ENCODE measurements at places on chromosomes 12 and 14.

GRCh38 chr12:121718653-121719239 is 6.2 kb downstream of the TMEM120B start:
- DNase-seq, result no peak

DNA sequence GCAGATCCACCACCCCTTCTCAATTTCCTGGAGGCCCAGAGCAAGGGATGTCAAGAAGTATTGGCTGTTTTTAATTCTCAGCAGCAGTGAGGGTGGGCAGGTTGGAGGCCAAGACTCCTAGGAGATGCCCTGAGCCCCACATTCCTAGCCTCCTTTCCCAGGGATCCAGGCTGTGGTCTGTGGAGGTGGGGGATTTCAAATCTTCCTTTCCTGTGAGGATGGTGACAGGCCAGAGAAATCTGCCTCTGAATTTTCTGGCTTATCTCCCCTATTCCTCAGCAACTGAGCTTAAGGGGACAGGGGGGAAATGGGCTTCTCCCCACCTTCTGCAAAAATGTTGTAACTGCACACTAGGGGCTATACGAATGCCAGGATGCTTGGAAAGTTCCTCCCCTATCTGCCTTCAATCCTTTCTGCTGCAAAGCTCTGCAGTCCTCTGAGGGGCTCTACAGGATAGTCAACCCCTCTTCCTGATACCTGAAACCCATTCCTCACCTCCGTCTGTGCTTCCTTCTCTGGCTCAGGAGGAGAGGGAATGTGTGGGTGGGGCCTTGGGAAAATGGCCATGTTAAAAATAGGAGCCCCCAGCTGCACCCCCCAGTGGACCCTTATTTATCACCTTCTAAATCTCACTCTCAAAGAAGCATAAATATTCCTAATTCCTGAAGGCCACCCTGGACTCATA is 6.6 kb downstream of the GPR84 start:
- DNase-seq, result no peak

DNA sequence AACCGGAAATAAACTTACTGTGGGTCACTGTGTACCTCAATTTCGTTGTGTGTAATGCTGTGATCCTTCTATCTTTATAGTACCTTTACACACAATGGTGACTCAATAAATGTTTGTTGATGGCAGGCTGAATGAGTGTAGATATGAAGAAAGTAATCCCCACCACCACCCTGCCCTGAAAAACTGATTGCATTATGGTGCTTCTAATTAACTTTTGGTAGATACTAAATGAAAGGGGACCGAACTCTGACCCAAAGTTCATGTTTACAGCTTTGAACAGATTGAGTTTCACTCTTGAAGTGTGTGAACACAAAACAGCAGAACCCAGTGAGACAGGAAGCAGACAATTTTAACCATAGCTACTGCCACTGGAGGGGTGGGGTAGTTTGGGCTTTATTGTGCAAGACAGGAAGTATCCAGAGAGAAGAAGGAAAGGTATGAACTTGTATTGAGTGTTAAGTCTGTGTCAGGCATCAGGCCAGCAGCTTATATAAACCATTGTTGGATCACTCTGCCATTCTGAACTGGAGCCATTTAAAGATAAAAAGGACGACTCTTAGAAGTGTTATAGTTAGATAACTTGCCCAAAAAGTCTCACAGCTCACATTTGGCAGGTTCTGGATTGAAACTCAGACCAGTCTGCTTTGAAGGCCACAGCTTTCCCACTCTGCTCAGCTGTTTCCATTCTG is 197.0 kb upstream of the AMIGO2 start:
- DNase-seq, result no peak

- no peak for DNase-seq
Measured at GRCh38 chr14:20711685-20712084, 23.1 kb downstream of the ANG start.

DNA sequence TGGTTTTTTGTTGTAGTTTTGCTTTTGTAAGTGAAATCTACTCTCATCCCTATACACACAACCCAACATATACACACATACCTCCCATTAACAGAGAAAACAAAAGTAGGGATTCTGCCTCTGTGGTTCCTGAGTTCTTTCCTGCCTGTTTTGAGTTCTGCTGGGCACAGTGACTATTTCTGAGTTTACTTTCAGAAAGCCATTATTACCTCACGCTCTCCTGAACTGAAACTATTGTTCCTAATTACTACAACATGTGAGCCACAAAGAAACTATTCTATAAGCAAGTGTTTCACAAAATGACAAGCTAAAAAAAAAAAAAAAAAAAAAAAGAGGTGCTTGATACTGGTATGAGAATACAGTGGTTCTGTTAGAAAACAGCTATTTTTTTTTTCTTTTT is 110.9 kb downstream of the ALG10B start:
- no peak for DNase-seq

GRCh38 chr14:103136388-103137271 is 13.4 kb downstream of the TNFAIP2 start:
- DNase-seq, result no peak

GRCh38 chr12:84218406-84218805 is 694.2 kb downstream of the SLC6A15 start:
- no peak for DNase-seq

DNA sequence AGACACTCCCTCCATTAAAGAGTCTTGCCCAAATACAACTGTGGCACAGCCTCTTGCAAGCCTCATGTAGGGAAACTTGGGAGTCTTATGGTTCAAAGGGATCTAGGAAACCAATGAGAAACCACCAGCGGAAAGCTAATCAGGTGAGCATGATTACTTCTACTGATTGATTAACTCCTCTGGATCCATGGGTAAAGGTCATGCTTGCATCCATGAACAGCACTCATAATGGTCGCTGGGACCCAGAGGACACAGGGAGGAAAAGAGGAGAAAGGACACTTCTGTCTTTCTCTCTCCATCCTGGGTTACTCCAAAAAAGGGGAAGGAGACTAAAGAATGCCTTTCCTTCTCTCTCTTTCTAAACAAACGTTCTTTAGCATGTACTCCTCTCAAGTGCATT is 1397.2 kb downstream of the LRFN5 start:
- no peak for DNase-seq

- no peak for DNase-seq
Measured at GRCh38 chr14:22843123-22843925, 6.9 kb downstream of the MMP14 start.

- peak; percentile 62 for DNase-seq
Measured at GRCh38 chr12:17928708-17929366, 161.2 kb downstream of the RERGL start.

DNA sequence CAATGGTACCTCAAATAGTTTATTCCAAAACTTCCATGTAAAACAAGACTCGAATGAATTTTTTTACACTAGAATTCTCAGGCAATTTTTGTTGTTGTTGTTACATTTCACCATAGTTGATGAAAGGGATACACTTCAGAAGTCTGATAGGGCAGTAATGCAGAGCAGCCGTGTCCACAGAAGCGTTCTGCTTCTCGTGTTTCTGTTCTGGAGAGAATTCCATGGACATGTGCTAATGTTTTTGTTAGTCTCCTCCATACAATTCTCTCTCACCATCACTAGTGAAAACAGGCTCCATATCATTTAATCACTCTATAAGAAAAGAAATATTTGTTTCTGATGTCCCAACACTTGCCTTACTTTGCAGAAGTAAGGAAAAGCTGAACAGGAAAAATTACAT is 606.1 kb downstream of the SLC16A7 start:
- DNase-seq, result no peak

GRCh38 chr12:89880690-89881350 is 172.2 kb upstream of the ATP2B1 start:
- no peak for DNase-seq

GRCh38 chr14:53764846-53765245 is 191.8 kb downstream of the BMP4 start:
- DNase-seq, result no peak

DNA sequence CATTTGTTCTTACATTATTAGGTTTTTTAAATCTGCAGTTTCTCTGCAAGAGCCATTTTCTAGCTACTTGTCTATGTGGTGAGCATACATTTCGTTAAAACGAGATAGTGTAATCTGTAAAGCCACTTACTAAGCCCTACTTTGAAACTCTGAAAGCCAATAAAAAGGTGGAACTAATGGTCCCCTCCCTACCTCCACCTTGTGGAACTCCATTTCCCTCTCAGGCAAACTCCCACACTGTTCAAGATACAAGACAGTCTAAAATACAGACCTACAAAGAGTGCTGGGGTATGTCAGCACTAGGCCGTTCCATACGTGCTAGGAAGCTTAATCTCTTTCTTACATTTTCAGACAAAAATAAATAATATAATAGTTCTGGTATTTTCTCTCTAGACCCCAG is 74.1 kb downstream of the DUSP6 start:
- DNase-seq, result no peak

DNA sequence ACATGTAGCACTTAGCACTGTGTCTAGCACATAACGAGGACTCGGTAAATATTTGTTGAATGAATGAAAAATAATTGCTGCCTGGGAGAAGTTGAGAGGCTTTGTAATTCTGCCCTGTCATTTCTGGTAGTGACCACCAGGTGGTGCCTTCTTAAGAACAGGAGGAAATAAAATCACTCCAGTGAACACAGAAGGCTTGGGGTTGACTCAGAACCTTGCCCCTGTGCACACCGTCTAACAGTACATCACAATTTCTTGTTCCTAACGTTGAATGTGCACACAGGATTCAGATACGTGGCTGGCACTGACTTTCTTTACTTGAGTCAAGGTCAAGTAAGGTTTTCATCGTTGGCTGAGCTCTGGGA is 91.8 kb downstream of the RGS6 start:
- DNase-seq, result no peak

GRCh38 chr14:61510736-61511557 is 184.4 kb upstream of the HIF1A start:
- DNase-seq, result no peak

DNA sequence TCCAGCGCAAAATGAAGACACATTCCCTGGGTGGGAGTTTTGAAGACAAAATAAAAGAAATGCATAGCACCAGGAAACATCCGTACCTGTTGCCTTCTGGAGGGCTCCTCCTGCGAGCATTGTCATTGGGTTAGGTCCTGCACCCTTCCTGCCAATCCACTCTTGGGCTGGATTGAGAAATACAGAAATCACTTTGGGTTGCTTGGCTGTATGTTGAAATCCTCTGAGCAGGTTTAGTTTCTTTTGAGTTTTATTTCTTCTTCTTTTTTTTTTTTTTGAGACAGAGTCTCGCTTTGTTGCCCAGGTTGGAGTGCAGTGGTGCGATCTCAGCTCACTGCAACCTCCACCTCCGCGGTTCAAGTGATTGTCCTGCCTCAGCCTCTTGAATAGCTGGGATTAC is 67.6 kb downstream of the ARF6 start:
- no peak for DNase-seq

- DNase-seq, result no peak
Measured at GRCh38 chr12:6938353-6939190, 5.0 kb upstream of the RNU7-1 start.

DNA sequence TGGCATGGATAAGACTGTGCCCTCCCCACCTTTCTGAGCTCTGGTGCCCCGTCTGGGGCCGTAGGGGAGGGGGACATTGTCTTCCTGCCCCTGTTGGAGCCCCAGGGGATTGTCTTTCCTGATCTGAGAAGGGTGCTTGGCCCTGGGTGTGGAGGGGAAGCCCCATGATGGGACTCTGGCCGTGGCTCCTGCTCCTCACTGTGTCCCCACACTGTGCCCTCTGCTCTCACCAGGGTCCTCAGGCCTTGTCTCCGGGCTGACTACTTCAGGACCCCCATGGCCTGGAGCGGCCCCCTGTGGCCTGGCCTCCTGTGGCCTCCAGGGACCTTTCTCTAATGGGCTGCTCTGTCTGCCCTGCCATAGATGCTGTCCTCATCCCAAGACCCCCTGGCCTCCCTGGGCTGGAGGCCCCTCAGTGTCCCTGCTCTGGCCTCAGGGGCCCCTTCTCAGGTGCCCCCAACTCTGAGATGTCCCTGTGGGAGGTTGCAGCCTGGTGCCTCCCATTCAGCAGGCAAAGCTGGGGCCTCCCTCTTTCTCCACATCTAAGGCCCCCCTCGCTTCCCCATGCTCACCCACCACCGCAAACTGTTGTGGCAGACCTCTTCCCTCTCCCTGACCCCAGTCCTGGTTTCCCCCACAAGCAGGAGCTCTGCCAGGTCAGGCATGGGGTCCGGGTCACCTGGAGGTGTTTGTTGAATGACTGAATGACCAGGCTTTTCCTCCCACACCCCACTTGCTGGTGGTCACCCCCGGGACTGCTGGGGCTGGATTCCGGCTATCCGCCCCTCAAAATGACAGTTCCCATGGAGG is 4.0 kb downstream of the KIF26A start:
- DNase-seq, result no peak

- DNase-seq, result peak; percentile 29
Measured at GRCh38 chr12:78864870-78865463, 393 bp downstream of the SYT1 start.

DNA sequence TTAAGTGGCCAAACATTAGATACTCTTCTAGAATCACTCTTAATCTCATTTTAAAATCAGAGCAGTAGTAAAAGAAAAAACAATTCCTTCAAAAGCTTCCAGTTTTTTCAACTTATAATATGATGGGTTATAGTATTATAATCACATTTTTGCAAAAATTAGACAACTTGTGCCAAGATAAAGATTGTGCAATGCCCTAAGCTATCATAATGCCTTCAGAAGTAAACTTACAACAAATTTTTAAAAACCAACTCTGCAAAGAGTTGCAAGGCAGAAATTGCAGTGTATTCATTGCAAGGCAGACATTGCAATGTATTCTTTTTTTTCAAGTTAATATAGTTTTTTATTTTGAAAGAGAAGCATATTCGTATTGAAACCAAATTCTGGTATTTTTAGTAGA is 47.2 kb upstream of the KITLG start:
- DNase-seq, result no peak

- DNase-seq, result no peak
Measured at GRCh38 chr12:131894981-131895639, 688 bp downstream of the ULK1 start.

DNA sequence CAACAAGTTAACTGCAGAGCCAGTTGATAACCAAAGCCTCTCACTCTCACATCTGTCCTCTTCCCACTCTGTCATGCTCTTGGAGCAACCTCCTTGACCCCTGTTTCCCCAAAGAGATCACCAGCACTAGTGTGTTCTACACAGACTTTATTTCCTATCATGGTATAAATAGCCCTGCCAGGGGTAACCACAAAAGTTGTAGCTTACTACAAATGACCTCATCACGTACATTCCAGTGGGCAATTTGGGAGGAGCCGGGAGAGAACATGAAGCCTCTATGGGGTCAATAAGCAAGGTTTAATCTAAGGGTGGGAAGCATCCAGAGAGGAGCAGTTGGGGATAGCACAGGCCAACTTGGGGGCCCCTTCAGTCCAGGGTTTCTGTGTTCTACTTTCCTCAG is 186.5 kb downstream of the KCNA5 start:
- DNase-seq, result no peak

Measured in NCI-H446 (cell line).